Activated T-helper 1 cell treated with Interleukin-2 at 50 U/mL for 16 hours (primary cell): ENCODE measurements at places on chromosomes 12 and 14.

DNA sequence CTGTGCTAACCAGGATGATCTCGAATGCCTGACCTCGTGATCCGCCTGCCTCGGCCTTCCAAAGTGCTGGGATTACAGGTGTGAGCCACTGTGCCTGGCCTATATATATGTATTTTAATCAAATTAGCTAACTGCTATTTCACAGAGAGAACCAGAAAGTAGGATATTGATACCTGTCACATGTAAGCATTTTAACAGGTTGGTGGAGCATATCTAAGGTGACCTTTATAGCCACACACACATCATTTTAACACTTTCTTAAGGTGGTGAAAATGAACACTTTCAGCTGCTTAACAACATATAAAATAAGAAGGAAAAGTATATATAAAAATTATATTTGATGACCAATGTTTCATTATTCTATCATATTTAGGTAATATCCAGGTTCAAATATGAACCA lies 57.0 kb upstream of the ATF7IP start:
- no peak for DNase-seq

DNA sequence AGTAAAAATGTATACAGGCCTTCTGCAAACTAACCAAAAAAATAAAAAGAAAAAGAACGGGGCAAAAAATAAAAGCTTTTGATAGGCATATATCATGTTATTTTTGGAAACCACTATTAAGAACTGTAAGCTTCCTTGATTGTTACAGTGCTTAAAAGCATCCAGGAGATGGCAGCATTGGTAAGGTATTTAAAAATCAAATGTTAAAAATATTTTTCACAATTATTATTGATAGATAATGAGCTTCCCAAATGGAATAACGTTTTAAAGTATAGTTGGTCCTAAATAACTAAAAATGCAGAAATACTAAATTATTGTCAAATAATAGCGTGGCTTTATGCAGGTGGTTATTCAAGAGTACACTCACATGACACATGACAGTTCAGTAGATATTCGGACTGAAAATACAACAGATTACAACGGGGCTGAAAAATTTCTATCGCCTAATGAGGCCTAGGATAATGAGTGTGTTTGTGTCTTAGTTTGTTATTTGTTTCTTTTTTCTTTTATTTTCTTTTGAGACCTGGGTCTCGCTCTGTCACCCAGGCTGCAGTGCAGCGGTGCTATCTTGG lies 127.2 kb upstream of the ATF7IP start:
- DNase-seq: no peak

DNA sequence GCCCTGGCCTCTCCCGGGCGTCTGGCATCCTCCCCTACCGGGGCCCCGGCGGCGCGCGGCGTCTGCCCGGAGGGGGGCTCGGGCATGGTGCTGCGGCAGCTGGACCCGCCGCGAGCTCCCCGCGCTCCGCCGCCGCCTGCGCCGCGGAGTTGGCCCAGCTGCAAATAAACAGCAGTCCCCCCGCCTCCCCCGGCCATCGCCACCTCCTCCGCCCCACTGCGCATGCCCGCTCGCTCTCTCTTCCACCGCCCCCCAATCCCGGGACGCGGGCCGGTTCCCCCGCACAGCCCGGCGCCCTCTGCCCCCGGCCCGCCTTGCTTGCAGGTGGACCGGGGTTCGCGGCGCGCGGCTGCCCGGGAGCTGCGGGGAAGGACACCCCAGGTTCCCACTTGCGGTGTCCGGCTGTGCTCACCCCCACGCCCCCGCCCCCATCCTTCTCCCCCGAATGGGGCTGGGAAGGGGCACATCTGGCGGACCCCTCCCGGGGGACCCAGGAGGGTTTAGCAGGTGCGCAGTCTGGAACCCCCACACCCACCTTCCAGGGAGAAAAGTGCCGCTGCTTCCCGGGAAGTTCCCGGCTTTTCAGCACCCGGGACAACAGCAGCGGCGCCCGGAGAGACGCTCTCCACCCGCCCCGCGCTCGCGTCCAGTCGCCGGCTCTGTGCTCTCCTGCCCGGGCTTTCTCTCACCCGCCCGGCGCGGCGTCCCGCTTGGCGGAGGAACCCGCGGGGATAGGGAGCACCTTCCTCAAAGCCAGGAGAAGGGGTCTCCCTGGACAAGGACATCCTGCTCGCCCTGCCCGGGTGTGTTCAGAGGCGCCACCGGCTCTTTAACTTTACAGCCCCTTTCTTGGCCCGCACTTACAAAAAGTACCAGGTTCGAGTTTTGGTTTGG lies at the start of gene TMTC1:
TSS of gene TMTC1 (minus strand) at position 170 of the 894 bp plus-strand sequence. CDS start 191 bp downstream, outside the sequence.
- DNase-seq: no peak

DNA sequence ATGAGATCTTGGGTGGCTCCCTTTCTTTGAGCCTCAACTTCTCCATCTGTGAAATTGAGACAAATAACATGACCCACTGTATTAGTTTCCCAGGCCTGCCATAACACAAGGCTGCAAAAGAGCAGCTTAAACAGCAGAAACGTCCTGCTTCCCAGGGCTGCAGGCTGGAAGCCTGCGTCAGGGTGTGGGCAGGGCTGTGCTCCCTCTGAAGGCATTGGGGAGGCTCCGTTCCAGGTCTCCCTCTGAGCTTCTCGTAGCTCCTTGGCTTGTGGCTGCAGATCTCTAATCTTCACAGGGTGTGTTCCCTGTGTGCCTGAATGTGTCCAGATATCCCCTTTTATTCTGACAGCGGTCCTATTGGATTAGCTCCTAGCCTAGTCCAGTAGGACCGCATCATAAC lies 147.1 kb downstream of the VRK1 start:
- DNase-seq: no peak

DNA sequence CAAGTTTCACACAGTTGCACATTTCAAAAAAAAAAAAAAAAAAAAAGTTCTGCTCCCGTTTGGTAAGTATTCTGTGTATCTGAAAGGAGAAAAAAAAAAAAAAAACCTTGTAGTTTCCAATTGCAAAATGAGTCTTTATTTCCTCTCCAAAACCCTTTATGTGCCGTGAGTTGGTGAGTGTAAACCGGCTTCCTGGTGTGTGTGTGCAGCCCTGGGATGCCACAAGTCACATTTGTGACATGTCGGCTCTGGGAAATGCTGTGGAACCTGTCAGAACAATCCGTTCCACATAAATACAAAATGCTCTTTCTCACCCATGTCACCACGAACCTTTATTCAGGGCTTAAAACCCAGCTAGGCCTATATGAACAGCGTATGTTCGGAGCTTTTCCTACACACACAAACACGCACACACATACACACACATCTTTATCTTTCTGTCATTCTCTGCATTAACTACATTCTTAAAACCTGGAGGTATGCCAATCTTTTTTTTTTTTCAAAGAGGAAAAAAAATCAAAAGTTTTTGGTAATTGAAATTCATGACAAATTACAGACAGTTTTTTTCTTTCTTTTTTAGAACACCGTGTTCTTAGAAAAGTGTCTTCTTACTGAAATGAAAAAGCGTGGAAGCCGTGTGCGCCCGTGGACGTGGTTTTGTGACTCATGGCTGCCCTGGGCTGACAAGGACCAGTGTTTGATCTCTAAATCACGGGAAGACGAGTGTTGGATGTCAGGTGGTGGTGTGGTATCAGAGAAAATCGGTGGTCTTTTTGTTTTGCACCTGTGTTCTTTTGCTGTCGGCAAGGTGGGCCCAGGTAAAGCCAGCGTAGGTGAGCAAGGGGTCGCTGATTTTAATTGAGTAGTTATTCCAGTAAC lies 612.0 kb downstream of the VRK1 start:
- DNase-seq: no peak

DNA sequence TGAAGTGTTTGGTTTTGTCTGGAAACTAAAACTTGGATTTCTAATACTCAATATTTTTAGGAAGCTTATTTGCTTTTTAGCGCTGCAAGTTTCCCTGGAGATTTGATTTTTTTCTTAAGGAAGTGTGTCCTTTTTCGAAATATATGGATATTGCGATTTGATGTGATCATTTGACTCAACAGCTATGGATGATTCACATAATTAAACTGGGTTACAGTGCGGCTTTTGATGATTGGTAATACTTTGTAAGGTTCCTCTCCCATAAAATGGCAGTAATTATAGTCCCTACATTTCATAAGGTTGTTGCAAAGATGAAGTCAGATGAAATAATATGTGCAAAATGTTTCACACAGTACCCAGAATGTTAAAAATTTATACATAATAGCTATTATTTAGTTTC lies 13.1 kb downstream of the LDHB start:
- no peak for DNase-seq

GRCh38 chr12:108826807-108827721 lies 30.3 kb downstream of the SSH1 start:
- DNase-seq: no peak

DNA sequence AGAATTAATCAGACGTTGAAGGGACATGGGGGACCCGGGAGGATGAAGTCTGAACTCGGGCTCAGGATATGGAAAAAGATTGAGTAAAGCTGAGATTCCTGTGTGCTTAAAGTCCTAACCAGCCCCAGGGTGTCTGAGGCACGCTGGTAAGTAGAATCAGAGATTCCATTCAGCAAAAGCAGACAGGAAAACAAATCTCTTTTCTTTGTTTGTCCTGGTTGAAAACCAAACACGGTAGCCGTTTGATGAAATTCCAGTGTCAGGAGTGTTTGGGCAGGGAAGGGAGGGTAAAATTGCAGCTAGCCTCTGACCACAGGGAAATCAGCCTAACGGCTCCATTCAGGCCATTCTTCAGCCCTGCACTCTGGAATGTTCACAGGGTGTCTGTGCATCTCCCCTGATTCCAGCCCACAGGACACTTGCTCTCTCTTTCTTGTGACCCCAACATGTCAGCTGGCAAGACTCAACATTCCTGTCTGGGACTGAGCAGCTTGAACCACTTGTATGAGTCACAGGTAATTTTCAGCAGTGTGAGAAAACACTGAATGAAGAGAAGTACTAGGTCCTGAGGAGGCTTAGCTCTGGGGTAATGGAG lies 31.0 kb downstream of the NINJ2 start:
- no peak for DNase-seq

- DNase-seq: no peak
These were observed 2.3 kb downstream of the HOXC12 start for GRCh38 chr12:53956914-53957536.

GRCh38 chr12:6914246-6914946 lies at the start of gene ENO2:
ENO2 (plus strand) TSS chr12:6914580; CDS start chr12:6915833, 1,253 bp downstream.
- DNase-seq: peak; percentile 81

DNA sequence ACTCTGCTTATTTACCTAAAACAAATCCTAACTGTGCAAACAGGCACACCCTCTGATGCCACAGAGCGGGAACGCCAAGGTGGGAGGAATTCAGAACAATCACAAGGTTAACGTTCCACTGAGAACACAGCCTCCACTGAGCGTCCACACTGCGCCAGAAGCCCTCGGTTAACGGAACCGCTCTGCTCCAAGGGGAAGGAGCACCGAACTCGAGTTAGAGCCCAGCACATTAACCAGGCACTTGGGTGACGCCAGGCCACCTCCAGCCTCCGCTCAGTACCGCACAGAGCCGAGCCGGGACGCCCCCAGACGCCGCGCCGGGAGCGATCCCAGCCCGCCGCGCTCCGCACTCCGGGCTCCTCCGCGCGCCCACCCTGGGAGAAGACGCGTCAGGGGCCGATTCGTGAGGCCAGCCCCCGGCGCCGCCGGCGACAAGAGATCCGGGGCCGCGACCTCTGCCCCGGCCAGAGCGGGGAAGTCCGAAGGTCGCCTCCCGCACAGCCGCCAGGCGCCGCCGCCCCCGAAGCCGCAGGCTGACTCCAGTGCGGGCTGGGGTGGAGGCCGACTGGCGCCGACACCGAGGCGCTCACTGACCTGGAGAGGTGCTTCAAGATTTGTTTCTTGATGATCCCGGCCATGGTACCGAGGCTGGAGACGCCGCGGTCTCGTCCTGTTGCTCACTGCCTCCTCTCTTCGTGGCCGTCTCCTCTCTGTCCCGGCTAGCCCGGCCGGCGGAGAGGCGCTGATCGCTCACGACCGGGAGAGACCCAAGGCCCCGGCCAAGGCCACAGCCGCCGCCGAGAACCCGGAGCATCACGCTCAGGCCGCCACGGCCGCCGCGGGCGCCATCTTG lies 450 bp downstream of the BLTP3B start:
- peak; percentile 16 for DNase-seq

DNA sequence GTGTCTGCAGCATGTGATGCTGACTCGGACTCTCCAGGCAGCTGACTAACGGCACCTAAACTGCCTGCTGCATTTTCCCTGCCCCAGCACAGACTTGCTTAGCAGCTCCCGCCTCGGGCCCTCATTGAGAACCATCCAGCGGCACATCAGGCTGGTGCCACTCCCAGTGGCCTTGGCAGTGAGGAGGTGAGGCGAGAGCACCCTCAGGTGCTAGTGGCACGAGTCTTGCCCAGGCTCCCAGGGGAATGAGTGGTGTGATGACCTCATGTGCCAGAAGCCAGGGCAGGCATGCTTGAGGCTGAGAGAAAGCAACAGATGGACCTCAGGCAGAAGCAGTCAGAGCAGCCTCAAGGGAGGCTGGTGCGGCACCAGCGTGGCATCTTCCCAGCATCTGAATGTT lies 60.2 kb downstream of the PRKCH start:
- DNase-seq: no peak

GRCh38 chr12:24605466-24605865 lies 343.4 kb downstream of the BCAT1 start:
- no peak for DNase-seq

- no peak for DNase-seq
These were observed 27.1 kb downstream of the CPNE8 start for GRCh38 chr12:38878333-38878705.

DNA sequence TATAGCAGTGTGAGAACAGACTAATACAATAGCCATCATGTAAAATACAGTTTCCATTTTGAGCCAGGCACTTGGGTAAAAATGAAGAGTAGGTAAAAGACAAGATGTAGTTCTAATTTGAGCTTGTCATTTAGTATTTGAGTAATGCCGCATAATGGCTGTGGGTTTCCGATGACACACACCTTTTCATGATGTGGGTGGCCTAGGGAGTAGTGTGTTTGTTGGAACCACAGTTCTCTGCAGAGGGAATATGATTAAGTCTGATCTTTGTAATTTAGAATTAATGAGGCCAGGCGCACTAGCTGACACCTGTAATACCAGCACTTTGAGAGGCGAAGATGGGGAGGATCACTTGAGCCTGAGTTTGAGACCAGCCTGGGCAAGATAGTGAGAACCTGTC lies 61.8 kb downstream of the RCOR1 start:
- DNase-seq: no peak

GRCh38 chr12:78340406-78340805 lies 509.7 kb downstream of the NAV3 start:
- no peak for DNase-seq

DNA sequence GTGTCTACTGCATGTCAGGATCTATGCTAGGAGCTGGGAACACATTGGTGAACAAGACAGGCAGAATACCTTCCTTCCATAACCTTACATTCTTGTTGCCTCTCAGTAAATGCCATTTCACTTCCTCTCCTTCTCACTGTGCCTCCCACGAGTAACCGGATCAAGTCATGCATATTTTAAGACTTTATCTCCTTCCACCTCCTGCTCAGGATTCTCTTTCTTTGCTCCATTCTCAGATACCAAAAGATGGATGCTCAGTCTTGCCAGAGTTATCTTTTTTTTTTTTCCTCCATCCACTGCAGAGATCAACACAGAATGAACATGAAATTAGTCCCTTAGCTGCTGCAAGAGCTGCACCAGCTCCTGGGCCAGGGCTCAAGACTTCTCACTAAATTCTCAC lies 20.0 kb upstream of the APPL2 start:
- DNase-seq: no peak
